ENCODE measurements at places on chromosomes 6 and 20.

- peak; percentile 40 for DNase-seq
These were observed 20.2 kb downstream of the MCUR1 start for GRCh38 chr6:13794184-13794583.

GRCh38 chr20:20410678-20411077 lies 42.8 kb downstream of the INSM1 start:
- no peak for DNase-seq

DNA sequence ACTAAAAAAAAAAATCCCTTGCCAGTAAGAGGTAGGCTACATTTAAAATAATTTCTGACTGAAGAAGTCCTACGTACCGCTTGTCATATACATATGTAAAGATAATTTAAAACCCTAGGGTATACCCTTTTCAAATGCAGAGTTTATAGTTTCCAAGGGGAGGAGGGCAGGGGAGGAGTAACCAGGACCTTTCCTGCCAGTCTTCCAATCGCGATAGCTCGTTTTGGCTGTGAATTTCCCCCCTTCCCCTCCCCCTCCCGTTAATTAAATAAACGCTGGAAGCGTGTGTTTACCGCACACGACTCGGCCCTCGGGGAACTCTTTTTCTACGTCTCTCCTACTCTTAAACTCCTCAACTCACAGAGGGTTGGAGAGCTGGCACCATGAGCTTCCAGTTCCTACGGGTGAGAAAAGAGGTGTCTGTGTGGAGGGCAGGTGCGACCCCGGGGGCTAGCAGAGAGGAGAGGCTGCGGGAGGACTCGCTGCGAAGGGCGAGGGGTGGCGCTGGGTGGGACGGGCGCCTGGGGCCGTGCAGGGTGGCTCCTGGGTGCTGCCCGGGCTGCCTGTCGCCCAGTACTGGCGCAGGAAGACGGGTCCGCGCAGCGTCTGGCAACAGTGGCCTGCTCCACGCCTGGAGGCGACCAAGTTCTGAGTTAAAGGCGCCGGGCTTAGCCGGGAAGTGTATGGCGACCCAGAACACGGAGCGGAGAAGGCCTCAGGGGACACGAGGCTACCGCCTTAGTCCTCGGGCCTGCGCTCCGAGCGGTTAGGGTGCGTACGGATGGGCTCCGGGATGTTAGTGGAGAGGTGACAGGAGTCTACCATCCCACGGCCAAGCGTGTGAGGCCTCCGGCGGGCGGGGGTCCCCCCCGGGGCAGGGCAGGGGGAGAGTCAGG lies 4.1 kb upstream of the TFAP2C start:
- DNase-seq = no peak

GRCh38 chr6:109358204-109358603 lies 24.1 kb downstream of the CD164 start:
- DNase-seq = no peak

DNA sequence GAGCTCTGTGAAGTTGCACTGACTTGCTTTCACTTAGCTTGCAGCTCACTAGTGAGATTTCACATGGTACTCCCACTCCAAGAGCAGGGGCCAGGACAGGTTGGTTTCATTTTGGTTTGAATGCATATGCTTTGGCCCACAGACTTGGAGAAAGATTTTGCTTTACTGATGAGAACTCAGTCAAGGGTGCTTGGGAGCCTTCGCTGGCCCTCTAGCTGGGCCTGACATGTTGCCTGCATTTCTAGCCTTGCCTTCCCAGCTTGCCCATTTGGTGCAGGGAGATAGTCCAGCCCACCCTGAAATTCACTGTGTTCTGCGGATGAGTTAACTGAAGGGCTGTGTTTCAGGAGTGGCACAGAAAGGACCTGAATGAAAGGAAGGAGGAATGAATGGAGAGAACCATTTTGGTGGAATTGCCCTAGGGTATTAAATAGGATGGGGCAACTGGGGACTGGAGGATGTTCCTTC lies 1.9 kb downstream of the SGK1 start:
- no peak for DNase-seq

DNA sequence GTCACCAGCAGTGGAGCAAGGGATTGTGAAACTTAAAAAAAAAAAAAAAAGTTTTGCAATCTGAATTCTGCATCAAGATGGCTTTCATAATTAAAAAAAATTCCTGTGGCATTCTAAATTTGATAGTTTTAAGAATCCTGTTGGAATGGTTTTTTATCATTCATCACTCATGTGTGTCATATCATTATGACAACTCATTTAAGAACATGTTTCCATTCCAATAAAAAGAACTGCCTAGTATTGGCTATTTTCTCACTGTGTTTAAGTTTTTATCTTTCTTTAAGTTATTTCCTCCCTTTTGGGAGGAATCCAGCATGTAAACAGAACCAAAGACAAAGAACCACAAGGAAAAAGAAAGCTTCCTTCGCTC lies 26.2 kb upstream of the RHAG start:
- no peak for DNase-seq

DNA sequence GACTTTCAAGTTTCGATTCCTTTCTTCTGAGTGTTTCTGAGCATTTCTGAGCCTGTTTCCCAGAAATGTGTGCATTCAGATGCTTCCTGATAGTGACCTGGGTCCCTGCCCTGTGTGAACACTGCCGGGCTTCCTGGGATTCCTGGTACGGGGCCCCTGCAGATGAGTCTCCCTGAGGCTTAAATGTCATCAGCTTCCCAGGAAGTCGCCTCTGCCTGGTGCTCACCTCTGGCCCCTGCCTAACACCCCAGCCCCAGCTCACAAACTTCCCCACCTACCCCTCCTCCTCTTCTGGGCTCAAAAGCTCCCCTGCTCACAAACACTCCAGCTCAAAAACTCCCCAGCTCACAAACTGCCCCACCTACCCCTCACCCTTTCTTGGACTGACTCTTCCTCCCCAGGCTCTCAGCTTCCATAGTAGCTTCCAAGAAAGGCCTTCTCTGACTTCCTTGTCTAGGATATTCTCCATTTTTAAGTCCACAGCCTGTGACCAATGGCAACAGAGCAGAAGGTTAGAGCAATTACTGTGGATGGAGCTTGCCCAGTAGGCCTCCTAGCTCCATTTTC lies 42.0 kb downstream of the TGM2 start:
- DNase-seq = no peak

GRCh38 chr6:40356242-40356910 lies 230.8 kb downstream of the LRFN2 start:
- no peak for DNase-seq

GRCh38 chr20:37081717-37082289 lies 14.0 kb downstream of the RBL1 start:
- DNase-seq = no peak

DNA sequence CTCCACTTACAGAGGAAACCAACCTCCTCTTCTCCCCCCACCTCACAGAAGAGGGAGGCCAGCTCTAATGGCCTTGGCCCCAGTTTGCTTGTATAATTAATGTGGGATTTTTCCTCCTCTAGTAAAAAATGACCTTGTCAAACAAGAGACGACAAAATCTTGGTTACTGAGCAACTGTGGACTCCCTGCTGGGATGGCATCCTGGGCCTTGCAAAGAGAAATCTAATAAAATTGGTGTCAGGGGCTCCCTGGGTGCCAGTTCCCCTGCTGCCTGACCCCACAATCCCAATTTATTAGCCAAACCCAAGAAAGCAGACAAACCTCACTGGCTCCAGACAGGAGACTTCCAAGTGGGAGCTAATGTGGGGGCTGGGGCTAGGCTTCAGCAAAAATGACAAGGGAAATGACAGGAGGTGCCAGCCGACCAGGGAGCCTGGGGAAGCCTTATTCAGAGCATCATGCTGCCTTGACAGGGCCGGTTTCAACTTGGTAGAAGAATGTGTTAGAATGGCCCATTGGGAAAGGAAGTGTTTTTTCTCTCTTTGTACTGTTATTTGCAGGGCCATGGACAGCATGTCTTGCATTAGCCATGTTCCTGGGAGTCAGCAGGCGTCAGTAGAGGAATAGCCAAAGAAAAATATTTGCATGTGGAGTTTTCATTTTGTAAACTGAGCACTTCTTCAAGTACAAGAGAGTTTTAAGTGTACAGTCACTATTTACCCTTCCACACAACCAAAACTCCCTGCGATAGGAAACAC lies 816.9 kb downstream of the DHX35 start:
- DNase-seq = no peak

DNA sequence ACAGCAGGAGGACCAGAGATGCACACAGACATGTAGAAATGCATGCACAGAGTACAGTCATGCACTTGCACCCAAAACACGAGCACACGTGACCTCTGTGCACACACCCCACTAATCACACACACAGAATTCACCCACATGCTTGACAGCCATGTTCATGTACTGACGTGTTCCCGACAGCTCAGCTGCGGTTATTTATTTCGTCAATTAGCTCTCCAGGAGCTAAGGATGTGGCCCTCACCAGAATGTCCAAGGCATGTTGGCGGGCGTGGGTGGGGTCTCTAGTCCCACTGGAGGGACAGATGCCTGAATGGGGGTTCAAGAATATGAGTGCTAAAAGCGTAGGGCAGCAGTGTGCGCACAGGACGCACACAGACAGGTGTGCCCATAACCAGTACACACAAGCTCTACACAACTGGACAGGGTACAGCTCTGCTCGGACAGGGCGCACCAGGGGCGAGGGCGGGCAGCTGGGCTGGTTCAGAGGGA lies 571 bp upstream of the PRPF6 start:
- no peak for DNase-seq

GRCh38 chr20:3887876-3888620 lies 1.1 kb upstream of the PANK2 start:
- DNase-seq = no peak

DNA sequence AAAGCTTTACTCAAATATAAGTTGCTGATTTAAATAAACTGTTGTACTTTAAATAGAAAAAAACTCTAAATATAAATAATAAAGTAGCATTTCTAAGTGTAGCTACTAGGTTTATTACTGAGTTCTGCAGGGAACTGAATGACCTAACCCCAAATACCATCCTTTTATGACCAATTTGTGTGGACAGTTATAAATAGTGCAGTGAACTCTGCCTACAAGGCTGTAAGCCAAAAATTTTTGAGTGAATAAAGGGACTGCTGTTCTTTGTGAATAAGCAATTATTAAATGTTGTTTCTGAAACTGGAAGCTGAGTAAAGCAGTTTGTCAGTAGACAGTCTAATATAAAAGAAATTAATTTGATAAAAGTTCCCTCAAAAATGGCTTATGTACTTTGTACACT lies 90.8 kb upstream of the ELOVL5 start:
- no peak for DNase-seq

- no peak for DNase-seq
These were observed 127.0 kb upstream of the EDN1 start for GRCh38 chr6:12163149-12163548.

GRCh38 chr20:23435626-23436539 lies 3.6 kb upstream of the CSTL1 start:
- no peak for DNase-seq

DNA sequence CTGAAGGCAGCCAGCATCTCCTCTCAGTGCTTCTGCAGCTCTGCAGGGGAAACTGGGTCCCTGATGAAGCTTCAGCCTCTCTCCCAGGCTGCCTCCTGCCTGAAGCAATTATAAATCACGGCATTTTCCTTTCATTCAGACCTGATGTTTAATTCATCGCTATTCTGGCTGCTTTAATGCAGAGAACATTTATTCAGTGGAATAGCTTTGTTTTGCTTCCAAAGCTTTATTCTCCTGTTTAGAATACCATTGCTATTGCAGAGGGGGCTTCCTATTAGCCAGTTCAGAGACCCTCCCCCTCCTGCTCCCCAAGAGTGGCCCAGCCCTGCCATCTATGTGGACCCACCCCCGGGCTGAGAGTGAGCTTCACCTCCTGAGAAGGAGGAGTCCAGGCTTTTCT lies 255.6 kb downstream of the LRFN2 start:
- DNase-seq = no peak

- no peak for DNase-seq
These were observed 4.6 kb downstream of the METTL24 start for GRCh38 chr6:110353457-110354001.

DNA sequence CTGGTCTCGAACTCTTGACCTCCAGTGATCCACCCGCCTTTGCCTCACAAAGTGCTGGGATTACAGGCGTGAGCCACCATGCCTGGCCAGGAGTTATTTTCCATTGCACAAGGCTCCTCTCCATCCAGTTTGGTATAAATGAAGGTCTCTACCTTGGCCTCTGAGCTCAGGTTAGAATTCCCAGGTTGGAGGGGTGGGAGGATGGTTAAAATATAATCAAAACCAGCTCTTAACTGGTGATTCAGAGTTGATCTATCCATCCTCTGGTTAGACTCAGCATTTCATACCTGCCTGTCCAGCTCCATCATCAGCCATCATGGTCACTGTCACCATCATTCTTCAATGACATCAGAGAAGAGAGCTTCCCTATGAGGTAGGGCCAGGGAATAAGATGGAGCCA lies 2.6 kb upstream of the SLC22A7 start:
- DNase-seq = no peak

DNA sequence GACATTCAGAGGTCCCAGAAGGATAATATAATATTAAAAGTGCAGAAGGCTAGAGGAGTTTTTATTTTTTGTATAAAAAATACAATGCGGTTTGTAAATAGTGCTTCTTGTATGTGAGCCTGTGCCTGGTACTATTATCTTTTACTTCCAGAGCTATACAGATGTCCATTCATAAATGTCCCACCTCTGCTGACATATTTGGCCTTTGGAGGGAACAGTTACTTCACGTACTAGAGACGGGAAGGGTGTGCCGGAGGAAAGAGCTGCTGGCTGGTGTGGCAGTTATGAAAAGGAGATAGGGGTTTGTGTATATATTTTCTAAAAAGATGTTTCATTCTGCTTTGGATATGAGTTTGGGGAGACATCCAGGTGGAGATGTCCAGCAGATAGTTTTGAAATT lies 8.8 kb downstream of the CD109 start:
- no peak for DNase-seq

- DNase-seq = no peak
These were observed 38.9 kb upstream of the CALHM6 start for GRCh38 chr6:116422238-116422637.

GRCh38 chr6:53986165-53986720 lies 125.0 kb upstream of the MLIP start:
- no peak for DNase-seq

GRCh38 chr20:14375416-14375985 lies 38.1 kb upstream of the FLRT3 start:
- no peak for DNase-seq

GRCh38 chr20:19026901-19027644 lies 185.4 kb upstream of the SLC24A3 start:
- no peak for DNase-seq

DNA sequence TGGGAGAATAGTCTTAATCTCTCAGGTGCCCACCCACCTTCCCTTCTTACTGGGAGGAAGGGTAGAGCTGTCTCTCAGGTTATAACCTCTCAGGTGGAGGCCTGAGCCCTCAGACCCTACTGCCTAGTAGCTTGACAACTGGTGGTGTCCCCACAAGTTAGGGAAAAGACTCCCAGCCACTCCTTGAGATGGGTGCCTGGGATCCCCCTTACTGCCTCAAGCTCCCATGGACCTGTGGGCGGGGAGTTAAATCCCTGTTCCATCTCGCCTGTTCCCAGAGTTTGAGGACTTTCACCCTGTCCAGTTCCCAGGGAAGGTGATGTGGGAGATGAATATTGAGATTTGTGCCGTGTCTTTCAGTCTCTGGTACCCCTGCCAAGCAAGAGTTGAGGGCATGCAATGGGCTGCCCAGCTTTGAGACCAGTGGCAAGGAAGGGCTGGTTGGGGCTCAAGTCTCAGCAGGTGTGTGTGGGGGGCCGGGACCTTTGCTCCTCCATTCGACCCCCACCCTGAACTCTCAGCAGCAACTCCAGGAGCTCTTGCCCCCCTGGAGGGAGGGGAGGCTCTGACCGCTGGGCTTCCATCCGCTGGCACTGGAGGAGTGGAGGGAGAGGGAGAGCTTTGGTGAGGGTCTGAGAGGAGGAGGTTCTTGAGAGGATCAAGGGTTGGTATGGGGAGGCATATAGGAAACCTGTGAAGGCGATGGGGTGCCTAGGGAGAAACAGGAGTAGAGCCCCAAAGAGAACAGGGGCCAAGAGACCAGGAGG lies 1.1 kb upstream of the PBX2 start:
- no peak for DNase-seq
